GM12878 (cell line): ENCODE measurements at places on chromosomes 12 and 14. TPM values are rescaled to one million over a fixed set of nuclear protein-coding genes. Genes with fewer than 3 reads are reported as not detected.

The PCED1B gene
- 8.5 and 8.8 TPM in 2 replicates for total RNA-seq

The IQSEC3 gene
- not detected in 2 replicates for total RNA-seq

GRCh38 chr12:24134092-24134491 lies 184.6 kb upstream of the SOX5 start:
- H3K4me3 ChIP-seq: no peak overlapping the region
- H3K27ac ChIP-seq: no peak overlapping the region
- no peaks in the 10 kb centered on the region for H3K27me3 ChIP-seq
- no peaks in the 10 kb centered on the region for H3K4me1 ChIP-seq

The LHX5 gene
- not detected in 2 replicates for total RNA-seq

DNA sequence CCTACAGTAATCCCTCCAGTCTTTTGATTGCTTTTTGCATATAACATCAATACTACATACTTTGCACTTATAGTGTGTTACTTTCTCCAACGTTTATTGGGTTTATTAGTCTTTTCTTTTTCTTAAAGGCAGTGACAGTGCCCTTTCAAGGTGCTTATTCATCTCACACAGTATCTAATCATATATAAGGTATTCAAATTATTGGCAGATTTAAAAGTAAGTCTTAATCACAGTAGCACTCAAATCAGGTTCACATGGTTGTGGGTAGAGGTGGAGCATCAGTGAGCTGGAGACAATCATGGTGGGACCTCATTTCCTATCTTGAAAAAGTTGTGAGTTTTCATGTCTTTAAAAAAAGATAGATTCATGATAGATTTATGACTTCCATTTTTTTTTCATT lies 706.2 kb downstream of the GALC start:
- no peak overlapping the region for H3K4me3 ChIP-seq
- no peak for DNase-seq
- no peaks in the 10 kb centered on the region for H3K27me3 ChIP-seq
- no peaks in the 10 kb centered on the region for H3K4me1 ChIP-seq

The PPP1R1A gene
- total RNA-seq: not detected in 2 replicates

GRCh38 chr12:23775208-23775607 lies 174.3 kb downstream of the SOX5 start:
- no peaks in the 10 kb centered on the region for H3K4me1 ChIP-seq
- H3K27me3 ChIP-seq: no peaks in the 10 kb centered on the region
- no peak for DNase-seq
- H3K27ac ChIP-seq: no peak overlapping the region

GRCh38 chr14:23299211-23299957 lies 3.3 kb downstream of the PPP1R3E start:
- H3K27me3 ChIP-seq: no peaks in the 10 kb centered on the region
- no peak overlapping the region for H3K4me3 ChIP-seq
- H3K4me1 ChIP-seq: peaks cover 8% of the 10 kb centered on the region
- H3K27ac ChIP-seq: no peak overlapping the region
- DNase-seq: no peak
- H3K36me3 ChIP-seq: no peaks in the 10 kb centered on the region

DNA sequence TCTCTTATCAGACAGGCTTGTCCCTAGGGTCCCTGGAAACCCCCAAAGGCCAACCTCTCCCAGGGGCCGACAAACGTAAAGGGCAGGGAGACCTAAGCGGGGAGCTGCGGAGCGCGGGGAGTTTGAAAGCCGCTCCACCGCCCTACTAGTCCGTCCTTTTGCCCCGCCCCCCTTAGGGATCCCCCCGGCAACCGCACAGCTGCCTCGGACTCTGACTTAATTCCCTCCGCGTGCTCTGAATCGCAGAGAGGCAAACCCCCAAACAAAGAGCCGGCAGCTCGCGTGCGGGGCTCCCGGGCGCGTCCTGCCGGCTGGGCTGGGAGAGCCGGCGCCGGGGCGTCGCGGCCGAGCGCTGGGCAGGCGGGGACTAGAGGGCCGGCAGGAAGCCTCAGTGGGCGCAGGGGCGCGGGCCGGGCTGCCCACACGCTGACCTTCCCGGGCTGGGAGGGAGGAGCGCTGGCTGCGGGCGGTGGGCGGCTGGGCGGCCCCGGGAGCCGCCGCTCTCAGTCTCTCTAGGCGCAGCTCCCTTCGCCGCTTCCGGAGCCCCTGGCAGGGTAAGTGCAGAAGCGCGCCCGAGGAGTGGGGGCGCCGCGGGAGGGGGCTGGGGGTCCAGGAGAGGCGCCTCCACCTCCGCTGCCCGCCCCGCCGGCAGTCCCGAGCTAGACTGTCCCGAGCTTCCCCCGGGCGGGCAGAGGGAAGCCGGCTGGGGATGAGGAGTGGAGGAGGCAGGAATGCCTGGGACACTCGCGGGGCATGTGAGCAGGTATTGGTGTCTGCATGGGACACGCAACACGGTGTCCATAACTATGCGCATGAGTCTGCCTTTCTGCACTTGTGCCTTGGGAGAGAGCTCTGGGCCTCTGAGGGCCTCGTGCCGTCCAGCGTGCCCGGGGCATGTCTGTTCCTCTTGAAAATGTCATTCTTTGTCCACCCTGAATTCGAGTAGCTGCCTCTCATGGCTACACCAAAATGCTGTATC lies at the start of gene TSPAN11:
Gene TSPAN11 (plus strand): TSS at position 506 of the 979 bp plus-strand sequence. CDS start 27,244 bp downstream, outside the sequence.
- no peaks in the 10 kb centered on the region for H3K36me3 ChIP-seq
- no peak for DNase-seq
- peaks cover 5% of the 10 kb centered on the region for H3K27me3 ChIP-seq
- no peak within 1 kb of the TSS for H3K27ac ChIP-seq

GRCh38 chr12:53214221-53214620 lies 7.2 kb upstream of the ITGB7 start:
- no peaks in the 10 kb centered on the region for H3K27me3 ChIP-seq
- peaks cover 26% of the 10 kb centered on the region for H3K36me3 ChIP-seq
- DNase-seq: no peak
- H3K27ac ChIP-seq: no peak overlapping the region
- H3K4me1 ChIP-seq: peaks cover 21% of the 10 kb centered on the region

GRCh38 chr12:123163227-123163626 lies 12.3 kb upstream of the PITPNM2 start:
- no peak overlapping the region for H3K4me3 ChIP-seq
- H3K4me1 ChIP-seq: 0 out of 2 replicates have a peak, but pooled peaks cover 4% of the 10 kb centered on the region
- no peak overlapping the region for H3K27ac ChIP-seq
- no peaks in the 10 kb centered on the region for H3K27me3 ChIP-seq
- peaks cover 3% of the 10 kb centered on the region; the same call in 1 of the 2 replicates for H3K36me3 ChIP-seq

The CRIP1 gene
- 177 and 188 TPM in 2 replicates for total RNA-seq
